ENCODE measurements at places on chromosomes 1 and 21. TPM values are rescaled to one million over a fixed set of nuclear protein-coding genes. Genes with fewer than 3 reads are reported as not detected.

The FAM163A gene
- not detected for total RNA-seq

The PRKAA2 gene
- total RNA-seq: 2.8 TPM

The MYOC gene
- total RNA-seq: 0.06 TPM

The ZBTB8A gene
- 4.0 TPM for total RNA-seq

The ZYG11A gene
- total RNA-seq: 2.9 TPM

The GPR153 gene
- 2.0 TPM for total RNA-seq

The LRRC39 gene
- total RNA-seq: 0.20 TPM

The KRTAP19-3 gene
- not detected for total RNA-seq

The NBL1 gene
- 36.5 TPM for total RNA-seq

The SPATA21 gene
- not detected for total RNA-seq

The GPR37L1 gene
- total RNA-seq: 0.14 TPM

The ZNF683 gene
- not detected for total RNA-seq

The OPN3 gene
- total RNA-seq: 55.6 TPM

The FAM151A gene
- total RNA-seq: 0.15 TPM

The PLA2G2E gene
- not detected for total RNA-seq

The CD1C gene
- total RNA-seq: not detected

The LPAR3 gene
- 0.23 TPM for total RNA-seq

The LCE1B gene
- not detected for total RNA-seq

The WNT3A gene
- 0.08 TPM for total RNA-seq

All from A549 treated with ZK216348 at 1 μM for 4 hours (cell line).